Dermis blood vessel endothelial cell (primary cell): ENCODE measurements at places on chromosomes 7 and 10. TPM values are rescaled to one million over a fixed set of nuclear protein-coding genes. Genes with fewer than 3 reads are reported as not detected.

STAG3 gene
- 0.17 and 0.23 TPM in 2 replicates for total RNA-seq

C7orf33 gene
- not detected in 2 replicates for total RNA-seq

LRRN3 gene
- 0.05 TPM in 1 of 2 replicates, not detected in the other for total RNA-seq

GJD4 gene
- not detected in 2 replicates for total RNA-seq

ZP3 gene
- total RNA-seq, result 1.0 and 2.8 TPM in 2 replicates

SHH gene
- 0.05 TPM in 1 of 2 replicates, not detected in the other for total RNA-seq

CALML3 gene
- not detected in 2 replicates for total RNA-seq
